NCI-H1694 treated with DMSO at 0.1 percent for 48 hours (cell line): ENCODE measurements at places on chromosomes 6 and 20.

DNA sequence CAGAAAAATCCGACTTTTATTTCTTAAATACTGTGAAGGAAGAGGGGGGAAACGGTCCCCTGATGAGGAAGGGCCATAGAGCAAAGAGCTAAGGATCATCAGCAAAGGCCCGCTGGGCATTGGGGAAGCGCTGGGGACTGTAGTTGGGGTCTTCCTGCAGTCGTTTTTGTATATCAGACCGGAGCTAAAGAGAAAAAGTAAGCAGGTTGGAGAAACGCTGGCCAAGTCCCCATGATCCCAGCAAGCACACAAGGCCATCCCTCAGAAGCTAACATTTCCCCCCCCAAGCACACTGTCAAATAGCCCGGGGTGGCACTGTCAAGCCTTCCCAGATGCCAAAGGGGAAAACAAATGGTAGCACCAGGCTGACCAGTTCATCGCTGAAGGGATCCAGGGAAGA is 13.4 kb downstream of the BAG6 start:
- DNase-seq = no peak

- no peak for DNase-seq
Observed at GRCh38 chr20:38435555-38435939, 419 bp upstream of the SNHG17 start.

DNA sequence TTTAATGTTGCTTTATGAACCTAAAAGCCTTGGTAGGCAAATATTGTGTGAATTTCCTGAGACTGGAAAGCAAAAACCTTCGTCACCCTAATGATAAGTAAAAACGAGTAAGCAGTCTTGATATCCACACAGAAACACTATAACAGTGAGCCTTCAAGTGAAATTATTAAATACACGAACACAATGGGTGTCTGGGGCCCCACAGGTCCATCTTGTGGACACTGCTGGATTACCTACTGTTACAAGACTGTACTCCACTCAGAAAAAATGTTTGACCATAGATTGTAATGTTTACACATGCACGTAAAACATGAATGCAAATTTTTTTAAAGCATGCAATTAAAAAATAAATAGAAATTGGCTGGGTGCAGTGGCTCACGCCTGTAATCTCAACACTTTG is 466.9 kb downstream of the CD83 start:
- no peak for DNase-seq

DNA sequence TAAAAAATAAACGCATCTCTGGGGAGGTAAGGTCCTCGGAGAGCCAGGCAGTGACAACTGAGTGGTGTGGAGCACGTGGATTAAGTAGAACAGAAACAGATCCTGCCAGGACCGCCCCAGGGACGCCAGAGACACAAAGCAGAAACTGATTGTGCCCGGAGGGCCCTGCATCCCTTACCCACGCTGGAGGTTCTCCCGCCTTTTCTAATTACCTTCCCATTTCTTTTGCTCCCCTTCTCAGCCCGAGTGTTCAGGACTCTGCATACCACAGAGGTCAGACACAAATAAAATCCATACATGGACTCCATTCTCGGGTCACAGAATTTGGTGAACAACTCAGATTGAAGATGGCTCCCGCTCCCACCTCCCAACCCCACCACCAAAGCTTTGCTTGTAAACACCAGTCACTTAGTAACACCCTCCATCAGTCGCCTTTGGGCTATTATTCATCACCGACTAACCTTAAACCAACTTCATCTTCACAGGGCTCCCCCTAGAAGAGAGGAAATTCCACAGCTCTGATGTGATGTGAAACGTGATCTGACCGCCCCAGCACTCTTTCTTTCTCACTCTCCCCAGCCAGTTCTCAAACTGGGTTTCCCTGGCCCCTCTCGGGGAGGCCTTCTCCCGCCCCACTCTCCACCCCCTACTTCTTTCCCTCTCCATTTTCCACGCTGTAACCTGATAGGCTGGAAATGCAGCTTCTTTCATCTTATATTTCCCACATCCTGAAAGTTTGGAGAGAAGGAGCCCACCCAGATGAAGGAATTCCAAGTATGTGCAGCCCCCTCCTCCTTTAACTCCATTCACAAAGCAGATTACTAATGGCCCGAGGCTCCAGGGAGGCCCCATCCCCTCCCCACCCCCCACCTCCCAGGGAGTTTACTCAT is 32.5 kb upstream of the PIM1 start:
- no peak for DNase-seq

DNA sequence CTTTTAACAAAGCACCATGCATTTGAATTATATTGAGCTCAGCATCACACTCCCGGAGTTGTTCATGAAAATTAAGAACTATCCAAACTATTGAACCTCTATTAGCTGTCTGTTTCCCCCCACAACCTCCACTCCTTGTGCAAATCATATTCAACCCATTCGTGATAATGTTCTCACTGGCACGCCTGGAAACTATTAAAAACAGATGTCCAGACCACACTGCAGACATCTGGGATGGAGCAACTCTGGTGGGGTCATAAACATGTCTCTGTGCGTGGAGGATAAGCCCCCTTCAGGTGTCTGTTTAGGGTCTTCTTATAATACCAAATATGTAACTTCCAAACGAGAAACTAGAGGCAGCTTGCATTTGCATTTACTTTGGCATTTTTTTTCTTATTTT is 193.7 kb downstream of the TFAP2A start:
- DNase-seq = no peak

GRCh38 chr6:14038467-14039437 is 78.8 kb upstream of the CD83 start:
- DNase-seq = peak; percentile 89

- DNase-seq = no peak
Observed at GRCh38 chr20:52268184-52268749, 76.7 kb upstream of the ZFP64 start.
